ENCODE measurements at places on chromosomes 6 and 20.

DNA sequence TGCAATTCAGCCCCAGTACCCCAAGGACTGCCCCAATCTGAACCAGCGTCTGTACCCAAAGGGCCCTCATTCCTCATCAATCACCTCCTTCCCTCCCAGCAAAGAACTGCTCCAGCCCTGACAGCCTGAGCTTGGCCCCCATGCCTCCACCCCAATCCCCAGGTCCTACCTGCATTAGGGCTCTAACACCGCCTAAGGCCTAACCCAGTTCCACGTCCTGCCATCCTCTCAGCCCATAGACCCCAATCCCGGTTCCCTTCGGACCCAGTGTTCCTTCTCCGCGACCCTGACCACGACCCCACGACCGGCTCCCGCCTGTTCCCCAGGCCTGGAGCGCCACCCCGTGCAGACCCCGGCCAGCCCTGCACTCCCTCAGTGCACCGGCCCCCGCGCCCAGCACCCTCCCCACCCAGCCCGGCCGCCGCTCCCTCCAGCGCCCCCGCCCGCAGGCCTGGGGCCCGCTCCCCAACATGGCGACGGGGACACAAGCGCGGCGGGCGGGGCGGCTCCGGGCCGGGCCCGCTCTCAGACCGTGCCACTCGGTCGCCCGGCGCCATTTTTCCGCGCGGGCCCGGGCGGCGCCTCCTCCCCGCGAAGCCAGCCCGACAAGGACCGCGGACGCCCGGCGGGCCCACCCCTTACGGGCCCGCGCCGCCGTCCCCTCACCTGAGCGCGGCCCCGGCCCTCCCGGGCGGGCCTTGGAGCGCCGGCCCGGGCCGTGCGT lies 483 bp downstream of the NCOA6 start:
- no peak for DNase-seq

GRCh38 chr6:64230530-64230929 lies 594.9 kb downstream of the PHF3 start:
- DNase-seq = no peak

DNA sequence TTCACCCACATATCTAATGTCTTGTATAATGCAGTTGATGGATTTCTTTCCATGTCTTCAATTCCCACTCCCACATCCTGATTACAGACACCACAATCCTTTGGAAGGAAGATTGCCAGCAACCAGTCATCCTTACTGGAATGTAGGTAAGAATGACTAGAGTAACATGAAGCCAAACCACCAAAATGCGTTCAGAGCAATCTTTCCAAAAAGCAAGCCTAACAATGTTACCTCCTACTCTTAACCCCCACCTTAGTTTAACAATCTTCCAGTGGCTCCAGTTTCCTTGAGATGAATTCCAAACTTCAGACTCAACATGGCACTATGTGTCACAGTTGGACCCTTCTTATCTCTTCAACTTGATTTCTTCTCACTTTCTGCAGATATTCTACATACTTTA lies 685.6 kb downstream of the DOK5 start:
- DNase-seq = no peak

- DNase-seq = no peak
Observed at GRCh38 chr20:5947276-5947675, 3.1 kb downstream of the TRMT6 start.

GRCh38 chr6:104929353-104929752 lies 27.6 kb upstream of the LIN28B start:
- no peak for DNase-seq

- DNase-seq = no peak
Observed at GRCh38 chr6:57029213-57029612, 17.3 kb upstream of the KIAA1586 start.

DNA sequence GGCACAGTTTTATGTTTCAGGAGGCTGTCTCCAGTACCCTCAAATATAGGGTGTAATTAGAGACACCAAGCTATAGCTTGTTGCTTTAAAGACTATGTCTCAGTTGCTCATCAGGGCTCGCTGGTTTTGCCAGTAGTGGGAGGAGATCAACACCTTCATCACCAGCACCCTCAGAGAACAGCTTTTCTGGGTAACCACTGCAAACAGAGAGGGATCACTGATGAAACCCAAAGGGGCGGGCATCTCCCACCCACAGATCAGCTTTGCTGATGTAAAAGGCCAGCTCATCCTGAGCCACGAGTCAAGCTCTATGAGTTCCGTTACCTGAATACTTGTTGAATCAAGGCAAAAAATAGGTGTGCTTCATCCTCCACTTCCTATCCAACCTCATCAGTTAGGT lies 187.7 kb downstream of the AIG1 start:
- no peak for DNase-seq

- no peak for DNase-seq
Observed at GRCh38 chr6:90859056-90859455, 272.2 kb upstream of the MAP3K7 start.

GRCh38 chr6:16618962-16619361 lies 142.3 kb downstream of the ATXN1 start:
- no peak for DNase-seq

- DNase-seq = no peak
Observed at GRCh38 chr6:106163446-106163965, 77.4 kb downstream of the PRDM1 start.

GRCh38 chr6:50288241-50288640 lies 238.5 kb upstream of the DEFB112 start:
- DNase-seq = no peak

DNA sequence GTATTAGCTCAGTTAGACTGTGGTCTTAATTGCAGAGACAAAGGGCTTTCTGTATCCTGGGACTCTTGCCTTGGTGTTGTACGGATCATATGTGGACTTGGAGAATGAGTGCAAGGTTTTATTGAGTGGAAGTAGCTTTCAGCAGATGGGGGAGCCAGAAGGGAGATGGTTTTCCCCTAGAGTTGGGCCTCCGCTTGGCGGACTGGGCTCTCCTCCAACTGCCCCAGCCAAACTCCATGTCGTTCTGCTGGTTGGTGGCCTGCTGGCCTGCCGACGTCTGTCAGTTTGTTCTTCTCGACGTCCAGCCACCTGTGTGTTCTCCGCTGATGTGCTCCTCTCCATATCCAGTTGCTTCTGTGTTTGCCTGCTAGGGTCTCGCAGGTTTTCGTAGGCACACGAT lies 189.5 kb upstream of the FLRT3 start:
- DNase-seq = no peak

DNA sequence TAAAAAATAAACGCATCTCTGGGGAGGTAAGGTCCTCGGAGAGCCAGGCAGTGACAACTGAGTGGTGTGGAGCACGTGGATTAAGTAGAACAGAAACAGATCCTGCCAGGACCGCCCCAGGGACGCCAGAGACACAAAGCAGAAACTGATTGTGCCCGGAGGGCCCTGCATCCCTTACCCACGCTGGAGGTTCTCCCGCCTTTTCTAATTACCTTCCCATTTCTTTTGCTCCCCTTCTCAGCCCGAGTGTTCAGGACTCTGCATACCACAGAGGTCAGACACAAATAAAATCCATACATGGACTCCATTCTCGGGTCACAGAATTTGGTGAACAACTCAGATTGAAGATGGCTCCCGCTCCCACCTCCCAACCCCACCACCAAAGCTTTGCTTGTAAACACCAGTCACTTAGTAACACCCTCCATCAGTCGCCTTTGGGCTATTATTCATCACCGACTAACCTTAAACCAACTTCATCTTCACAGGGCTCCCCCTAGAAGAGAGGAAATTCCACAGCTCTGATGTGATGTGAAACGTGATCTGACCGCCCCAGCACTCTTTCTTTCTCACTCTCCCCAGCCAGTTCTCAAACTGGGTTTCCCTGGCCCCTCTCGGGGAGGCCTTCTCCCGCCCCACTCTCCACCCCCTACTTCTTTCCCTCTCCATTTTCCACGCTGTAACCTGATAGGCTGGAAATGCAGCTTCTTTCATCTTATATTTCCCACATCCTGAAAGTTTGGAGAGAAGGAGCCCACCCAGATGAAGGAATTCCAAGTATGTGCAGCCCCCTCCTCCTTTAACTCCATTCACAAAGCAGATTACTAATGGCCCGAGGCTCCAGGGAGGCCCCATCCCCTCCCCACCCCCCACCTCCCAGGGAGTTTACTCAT lies 32.5 kb upstream of the PIM1 start:
- DNase-seq = no peak

GRCh38 chr20:40757087-40757486 lies 68.1 kb upstream of the MAFB start:
- no peak for DNase-seq

GRCh38 chr20:59084041-59084850 lies 41.7 kb upstream of the PRELID3B start:
- no peak for DNase-seq

GRCh38 chr6:129215916-129216520 lies 333.1 kb downstream of the LAMA2 start:
- DNase-seq = no peak

- no peak for DNase-seq
Observed at GRCh38 chr20:51062065-51062464, 39.2 kb upstream of the KCNG1 start.

- no peak for DNase-seq
Observed at GRCh38 chr6:44117397-44118128, 9.7 kb downstream of the MRPL14 start.

DNA sequence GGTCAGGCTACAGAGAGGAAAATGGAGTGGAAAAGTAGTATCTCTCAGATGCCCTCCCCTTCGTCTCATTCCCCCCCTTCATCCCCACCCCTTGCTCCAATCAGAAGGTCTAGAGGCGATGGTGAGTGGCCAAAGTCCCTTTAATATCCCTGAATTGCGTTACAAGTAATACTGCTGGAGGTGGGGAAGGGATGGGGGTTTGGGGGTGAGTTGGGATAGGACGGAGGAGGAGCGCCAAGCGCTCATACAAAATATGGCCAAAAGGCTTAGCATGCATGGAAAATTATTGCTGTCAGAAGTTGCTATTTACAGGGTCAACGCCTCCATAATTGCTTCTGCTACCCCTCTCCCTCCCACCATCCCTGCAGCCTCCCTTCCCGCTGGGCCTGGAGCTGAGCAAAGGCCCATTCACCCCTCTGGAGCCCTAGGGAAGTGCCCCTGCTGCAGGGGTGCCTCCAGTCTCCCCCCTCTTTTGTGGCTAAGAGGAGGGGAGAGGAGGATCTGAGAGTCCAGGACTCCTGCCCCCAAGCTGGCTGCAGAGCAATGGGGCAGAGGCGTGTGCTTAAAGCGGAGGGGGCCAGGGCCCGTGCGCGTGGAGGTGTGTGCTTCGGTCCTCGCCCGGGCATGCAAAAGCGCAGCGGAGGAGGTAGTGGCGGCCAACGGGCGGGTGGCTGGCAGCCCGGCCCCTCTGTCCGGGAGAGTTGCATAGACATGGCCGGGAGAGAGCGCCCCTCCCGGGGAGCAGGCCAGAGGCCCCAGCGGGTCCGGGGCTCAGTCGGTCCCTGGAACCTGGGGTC lies 8.7 kb upstream of the SRXN1 start:
- no peak for DNase-seq

- no peak for DNase-seq
Observed at GRCh38 chr6:154569156-154569862, 58.8 kb upstream of the CNKSR3 start.

DNA sequence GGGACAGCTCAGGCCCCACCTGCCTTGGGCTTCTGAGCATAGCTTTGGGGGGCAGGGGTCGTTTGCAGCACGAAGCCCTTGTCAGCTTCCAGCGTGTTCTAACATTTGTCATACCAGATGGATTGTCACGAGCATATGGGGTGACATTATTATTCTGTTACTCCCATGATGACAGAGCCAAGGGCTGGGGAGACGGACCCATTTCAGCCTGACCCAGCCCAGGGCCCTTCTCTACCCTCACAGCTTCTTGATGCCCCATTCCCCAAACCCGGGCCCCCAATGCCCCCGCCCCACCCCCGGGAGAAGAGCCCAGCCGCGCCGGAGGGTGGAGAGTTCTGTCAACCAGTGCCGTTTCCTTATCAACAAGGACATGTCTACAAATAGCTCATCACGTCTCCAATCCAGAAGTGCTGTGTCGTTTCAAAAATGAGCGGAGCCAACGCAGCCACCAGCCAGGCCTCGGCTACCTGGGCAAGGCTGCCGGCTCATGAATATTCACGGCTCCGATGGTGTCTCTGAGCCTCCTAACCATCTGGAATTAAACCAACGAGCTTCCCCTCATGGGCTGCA lies 9.6 kb upstream of the CHRNA4 start:
- no peak for DNase-seq

Measured in omental fat pad (tissue), 4 donors.